ENCODE measurements at places on chromosomes 4 and X.

DNA sequence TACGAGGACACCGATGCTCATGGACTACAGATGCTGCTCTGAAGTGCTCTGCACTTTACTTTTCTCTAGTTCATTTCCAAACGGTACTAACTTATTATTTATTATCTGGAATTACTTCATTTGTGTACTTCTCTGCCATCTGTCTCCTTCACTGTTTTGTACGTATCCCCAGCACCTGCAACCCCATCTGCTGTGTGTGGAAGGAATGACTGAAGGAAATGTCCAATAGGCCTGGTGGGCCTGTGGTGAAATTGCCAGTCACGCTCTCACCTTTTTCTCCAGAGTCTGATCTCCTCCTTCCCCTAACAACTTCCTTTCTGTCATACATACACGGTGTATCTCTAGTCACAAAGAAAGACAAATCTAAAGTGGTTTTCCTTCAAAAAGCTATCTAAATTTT lies 12.9 kb downstream of the TMEM154 start:
- no peak for DNase-seq

DNA sequence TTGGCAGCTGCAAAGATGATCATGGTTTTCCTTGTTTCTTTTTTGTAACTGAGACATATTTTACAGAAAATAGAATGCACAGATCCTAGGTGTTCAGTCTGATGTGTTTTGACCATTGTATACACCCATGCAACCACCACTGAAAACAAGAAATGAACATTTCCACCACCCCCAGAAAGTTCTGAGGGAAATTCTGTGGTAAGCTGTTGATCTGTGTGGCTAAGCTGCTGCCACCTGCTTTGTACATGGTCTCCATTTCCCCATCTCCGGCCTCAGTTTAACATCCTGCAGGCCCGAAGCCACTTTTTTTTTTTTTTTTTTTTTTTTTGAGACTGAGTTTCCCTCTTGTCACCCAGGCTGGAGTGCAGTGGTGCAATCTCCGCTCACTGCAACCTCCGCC lies 65.3 kb downstream of the NYX start:
- no peak for DNase-seq

DNA sequence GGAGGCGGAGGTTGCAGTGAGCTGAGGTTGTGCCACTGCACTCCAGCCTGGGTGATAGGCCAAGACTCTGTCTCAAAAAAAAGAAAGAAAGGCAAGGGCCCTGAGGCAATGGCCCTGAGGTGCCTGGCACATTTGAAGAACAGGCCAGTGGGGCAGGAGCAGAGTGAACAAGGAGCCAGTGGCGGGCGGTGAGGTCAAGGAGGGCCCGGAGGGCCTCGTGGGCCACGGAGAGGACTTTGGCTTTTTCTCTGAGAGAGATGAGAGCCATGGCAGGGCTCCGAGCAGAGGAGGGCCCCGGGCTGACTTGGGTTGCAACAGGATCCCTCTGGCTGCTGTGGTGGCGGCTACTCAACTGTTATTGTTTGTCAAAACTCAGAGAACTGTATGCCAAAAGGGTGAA lies 13.3 kb downstream of the FTSJ1 start:
- no peak for DNase-seq

DNA sequence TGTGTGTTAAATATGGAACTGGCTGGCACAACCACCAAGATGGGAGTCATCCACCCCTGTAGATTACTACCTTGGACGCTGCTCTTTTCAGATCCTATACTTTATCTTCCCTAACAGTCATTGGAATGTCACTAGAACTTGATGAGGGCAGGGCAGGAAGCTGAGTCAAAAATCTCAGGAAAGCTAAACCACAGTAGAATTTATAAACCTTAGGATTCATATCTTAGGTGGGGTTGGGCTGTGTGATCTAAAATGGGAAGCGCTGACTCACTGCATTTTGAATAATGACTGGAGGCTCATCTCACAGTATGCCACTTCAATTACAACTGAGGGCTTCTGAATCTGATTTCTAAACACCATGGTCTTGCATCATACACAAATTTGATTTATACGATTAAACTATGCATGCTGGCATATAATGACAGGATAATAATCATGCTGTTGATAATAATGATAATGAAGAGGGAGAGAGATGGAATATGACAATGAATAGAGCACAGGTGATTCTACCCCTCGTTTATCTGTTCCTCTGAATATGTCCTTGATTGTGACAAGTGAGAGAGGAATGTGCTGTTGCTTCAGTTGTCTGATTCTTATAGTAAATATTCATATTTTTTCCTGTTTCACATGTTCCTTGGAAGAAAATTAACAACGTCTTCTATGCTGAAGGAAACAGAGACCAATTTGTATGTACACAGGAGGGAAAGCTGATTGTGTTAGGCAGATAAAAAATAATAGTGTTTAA lies 270.3 kb upstream of the HS3ST1 start:
- DNase-seq, result no peak

DNA sequence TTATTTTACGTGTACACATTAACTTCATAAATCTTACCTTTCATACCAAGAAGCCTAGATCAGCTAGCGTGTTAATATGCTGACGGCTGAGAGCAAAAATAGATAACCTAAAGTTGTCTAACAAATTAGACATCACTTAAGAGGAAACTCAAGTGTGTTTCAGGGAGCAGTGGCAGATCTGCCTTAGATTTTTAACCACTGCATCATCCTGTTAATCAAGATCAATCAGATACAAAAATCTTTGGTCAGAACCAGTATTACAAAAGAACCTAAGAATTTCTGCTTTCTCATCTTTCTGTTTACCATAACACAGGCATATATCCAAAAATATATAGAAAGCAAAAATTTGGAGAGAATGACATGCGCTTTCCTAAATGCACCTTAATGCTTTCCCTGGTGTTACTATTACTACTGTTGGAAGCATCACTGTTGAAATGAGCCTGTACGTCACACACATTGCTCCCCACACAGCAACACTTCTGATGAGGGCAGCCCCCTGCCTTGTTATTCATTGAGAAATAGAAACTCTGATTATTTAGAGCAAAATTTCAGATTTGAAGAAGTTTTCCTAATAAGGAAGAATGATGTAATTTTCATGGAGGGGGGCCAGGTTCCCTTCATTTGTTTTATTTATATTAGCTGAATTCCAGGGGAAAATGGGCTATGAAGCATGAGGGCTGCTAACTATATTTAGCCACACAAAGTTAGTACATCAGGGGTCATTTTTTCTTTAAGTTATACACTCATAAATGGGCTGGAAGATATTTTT lies 152.3 kb downstream of the CBR4 start:
- no peak for DNase-seq

DNA sequence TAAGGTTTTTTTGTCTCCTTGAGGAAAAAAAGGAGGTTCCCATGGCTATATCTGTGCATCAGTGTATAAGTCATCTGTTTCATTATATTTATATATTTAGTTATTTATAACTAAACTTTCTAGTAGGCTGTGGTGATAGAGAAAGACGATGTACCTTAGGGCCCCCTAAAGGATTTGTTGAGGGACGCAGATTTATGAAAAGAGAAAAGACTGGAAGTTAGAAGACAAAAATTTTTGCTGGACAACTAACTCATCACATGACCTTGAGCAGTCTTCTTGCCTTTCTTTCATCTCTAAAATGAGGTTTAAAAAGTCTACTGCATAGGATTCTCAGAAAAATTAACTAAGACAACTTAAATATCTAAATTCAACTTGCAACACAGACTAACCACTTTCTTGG lies 6.1 kb downstream of the GASK1B start:
- DNase-seq, result no peak

All from D721Med (cell line).